ENCODE measurements at places on chromosomes 3 and 15. TPM values are rescaled to one million over a fixed set of nuclear protein-coding genes. Genes with fewer than 3 reads are reported as not detected.

DNA sequence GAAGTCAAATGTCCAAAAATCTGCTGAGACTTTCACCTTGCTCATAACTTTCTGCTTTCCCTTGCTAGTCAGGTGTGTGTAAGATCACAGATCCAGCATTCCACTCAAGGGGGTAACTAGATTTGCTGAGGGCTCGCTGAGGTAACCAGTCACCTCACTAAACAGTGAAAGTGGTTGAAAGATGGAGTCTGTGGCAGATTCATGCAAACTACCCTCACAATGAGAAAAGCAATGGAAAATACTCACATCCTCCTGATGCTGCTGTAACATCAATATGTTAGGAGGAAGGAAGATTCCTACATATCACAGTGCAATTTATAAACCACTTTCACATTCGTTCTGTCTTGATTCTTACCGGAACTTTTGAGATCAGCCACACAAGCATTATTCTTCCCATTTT lies 174.3 kb upstream of the BCL6 start:
- no peak for DNase-seq

GRCh38 chr3:57779666-57780065 lies 23.6 kb downstream of the SLMAP start:
- no peak for DNase-seq

- DNase-seq, result peak; percentile 42
Observed at GRCh38 chr3:183255348-183255730, 2.3 kb downstream of the B3GNT5 start.

DNA sequence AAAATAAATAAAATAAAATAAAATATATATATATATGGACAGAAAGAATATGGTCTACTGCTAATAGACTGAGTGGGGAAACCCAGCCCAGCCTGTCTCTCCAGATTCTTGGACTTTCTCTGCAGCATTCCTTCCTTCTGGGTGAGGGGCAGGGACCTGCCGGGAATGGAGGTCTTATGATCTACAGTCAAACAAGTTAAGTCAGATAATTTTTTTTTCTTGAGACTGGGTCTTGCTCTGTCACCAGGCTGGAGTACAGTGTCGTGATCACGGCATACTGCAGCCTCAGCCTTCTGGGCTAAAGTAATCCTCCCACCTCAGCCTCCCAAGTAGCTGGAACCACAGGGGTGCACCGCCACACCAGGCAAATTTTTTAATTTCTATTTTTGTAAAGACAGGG lies 33.5 kb upstream of the ZNF774 start:
- DNase-seq, result no peak

GRCh38 chr3:48202632-48203031 lies 14.4 kb upstream of the CDC25A start:
- no peak for DNase-seq

DNA sequence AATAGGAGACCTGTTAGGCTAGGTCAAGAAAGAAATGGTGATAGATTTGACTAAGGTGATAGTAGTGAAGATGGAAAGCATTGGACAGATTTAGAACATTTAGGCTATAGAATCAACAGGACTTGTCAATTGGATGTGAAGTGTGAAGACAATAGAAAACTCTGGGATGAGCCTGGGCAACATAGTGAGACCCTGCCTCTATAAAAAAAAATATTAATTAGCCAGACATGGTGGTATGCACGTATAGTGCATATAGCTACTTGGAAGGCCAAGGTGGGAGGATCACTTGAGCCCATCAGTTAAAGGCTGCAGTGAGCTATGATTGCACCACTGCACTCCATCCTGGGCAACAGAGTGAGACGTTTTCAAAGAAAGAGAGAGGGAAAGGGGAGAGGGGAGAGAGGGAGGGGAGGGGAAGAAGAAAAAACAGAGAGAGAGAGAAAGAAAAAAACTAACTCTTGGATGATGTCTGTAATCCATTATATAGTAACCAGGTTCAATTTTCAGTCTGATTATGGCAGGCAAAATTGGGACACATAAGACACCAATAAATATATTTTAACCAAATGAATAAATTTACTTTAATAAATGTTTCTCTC lies 9.6 kb downstream of the SENP8 start:
- DNase-seq, result no peak

The OPA1 gene
- 8.1 TPM for polyA plus RNA-seq

DNA sequence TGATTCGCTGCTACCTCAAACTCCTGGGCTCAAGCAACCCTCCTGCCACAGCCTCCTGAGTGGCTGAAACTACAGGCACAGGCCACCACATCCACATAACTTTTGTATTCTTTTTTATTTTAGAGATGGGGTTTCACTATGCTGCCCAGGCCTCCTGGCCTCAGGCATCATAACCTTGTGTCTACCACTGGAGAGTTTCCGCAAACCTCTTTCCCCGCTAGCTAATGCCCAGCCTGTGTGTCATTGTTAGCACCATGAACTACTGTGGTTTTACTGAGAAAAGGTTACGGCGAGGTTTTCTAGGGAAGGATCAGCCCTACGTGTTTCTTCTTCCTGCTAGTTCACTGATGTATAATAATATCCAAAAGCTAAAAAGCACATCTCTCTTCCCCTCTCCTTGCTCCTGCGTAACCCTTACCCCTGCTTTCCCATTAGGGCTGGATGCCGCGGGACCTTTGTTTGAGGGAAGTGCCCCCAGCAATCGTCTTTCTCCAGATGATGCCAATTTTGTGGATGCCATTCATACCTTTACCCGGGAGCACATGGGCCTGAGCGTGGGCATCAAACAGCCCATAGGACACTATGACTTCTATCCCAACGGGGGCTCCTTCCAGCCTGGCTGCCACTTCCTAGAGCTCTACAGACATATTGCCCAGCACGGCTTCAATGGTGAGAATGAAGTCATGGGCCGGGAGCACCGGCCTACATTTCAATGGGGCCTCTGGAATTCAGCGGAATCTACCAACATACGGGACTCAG lies 113.7 kb downstream of the LIPC start:
- no peak for DNase-seq

DNA sequence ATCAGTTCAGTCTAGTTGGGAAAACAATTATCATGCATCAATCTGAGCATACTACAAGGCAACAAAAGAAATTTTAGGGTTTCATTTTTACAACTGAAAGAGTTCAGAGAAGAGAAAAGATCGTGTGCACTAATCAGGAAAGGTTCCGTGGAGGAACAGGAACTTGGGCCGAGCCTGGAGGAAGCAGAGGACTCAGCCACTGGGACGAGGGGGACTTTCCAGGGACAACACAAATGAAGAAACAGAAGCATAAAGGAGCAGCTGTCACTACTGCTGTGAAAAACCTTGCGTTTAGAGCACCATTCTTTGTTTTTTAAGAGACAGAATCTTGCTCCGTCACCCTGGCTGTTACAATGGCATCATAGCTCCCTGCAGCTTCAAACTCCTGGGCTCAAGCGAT lies 60.5 kb downstream of the MYO1E start:
- no peak for DNase-seq

DNA sequence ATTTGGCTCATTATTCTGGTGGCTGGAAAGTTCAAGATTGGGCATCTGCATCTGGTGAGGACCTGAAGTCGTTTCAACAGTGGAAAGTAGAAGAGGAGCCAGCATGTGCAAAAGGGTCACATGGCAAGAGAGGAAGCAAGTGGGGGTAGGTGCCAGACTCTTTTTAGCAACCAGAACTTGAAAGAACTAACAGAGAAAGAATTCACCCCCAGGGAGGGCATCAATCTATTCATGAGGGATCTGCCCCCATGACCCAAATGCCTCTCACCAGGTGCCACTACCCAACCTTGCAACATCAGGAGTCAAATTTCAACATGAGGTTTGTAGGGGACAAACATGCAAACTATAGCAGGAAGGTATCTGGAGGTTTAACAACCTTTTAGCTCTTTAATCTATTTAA lies 10.3 kb upstream of the RYK start:
- no peak for DNase-seq

The NDN gene
- polyA plus RNA-seq, result 23.1 TPM

DNA sequence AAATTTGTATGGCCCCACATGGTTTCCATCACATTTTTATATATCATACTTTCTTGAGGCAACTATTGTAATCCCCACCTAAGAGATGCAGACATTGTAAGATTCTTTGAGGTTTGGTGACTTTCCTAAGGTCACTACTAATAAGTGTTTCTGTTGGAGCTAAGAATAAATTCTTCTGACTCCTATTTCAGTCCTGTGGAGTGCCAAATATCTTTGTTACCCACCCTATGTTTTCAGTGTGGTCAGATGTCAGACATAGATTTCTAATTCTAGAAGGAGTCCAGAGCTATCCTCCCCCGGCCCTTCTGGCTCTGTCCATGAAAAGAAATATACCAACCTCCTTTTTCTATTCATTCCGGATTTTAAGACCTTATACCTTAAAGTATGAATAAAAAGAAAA lies 46.2 kb upstream of the FILIP1L start:
- DNase-seq, result no peak

DNA sequence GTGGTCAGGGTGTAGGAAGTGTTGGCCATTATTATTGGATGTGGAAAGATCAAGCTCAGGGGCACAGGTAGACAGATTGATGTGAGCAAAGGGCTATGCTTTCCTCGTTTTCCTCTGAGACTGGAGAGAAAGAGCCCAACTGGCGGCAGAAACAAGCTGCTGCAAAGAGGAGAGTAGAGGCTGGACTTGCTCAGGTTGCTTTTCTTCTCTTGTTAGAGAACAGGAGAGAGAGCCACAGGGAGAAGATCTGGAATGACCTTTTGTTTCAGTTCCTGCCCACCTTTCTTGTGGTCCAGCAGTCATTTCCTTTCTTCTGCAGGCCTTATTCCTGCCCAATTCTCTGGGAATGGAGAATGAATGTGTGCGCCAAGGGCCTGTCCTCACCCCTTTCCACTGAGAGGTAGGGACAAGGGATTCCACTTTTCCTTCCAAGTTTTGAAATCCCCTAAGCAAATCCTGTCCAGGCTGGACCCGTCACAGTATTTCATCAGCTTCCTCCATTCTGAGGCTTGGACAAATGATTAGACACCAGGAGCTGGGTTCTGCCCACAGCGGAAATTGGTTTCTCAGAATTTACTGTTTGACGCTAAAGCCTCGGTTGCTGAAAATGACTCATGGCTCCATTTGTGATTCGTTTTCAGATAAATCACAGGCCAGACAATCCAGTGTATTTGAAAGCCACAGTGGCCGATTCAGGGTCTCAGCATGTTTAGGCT lies 16.1 kb downstream of the ZNF80 start:
- no peak for DNase-seq

DNA sequence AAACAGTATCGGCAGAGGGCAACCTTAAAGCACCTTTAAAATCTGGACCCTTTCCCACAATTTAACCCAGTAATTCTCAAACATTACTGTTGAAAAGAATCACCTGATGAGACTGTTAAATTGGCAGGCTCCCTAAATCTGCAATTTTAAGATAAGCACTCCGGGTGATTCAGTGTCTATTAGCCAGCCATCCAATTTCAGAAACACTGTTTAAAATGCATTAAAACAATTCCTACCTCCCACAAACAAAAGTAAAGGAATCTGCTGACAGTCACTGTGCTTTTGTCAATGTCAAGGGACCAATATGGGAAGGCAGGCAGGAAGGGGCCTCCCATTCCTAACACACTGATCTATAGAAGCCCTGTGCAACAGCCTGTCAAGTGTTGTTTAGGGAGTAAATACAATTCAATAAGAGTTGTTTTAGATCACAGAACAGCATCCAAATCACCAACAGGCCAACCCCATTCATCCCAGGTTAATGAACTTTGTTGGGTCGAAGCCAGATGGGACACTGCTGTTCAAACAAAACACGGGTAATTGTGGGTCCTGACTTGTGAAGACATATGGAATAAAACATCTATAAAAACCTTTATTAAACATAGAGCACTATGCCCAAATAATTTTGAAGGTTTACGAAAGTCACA lies 21.4 kb downstream of the SIAH2 start:
- no peak for DNase-seq

DNA sequence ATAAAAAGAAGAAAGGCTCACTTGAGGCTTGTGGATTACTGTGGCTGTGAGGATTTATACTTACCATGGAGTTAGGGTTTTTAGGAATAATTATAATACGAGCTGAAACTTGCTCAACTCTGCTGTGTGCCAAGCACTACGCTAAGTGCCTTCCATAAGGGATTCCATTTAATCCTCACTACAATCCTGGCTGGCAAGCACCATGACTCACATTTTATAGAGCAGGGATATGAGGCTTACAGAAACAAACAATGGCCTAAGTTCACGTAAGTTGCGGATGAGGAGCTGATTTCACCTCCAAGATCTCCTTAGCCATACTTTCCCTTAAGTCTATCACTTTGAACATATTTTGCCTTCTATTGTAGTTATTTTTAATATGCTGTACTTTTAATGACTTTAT lies 43.9 kb upstream of the ARL8B start:
- no peak for DNase-seq

GRCh38 chr15:44537735-44538240 lies 841 bp downstream of the EIF3J start:
- no peak for DNase-seq

The NAALADL2 gene
- polyA plus RNA-seq, result 0.86 TPM

The MESP2 gene
- 0.21 TPM for polyA plus RNA-seq

DNA sequence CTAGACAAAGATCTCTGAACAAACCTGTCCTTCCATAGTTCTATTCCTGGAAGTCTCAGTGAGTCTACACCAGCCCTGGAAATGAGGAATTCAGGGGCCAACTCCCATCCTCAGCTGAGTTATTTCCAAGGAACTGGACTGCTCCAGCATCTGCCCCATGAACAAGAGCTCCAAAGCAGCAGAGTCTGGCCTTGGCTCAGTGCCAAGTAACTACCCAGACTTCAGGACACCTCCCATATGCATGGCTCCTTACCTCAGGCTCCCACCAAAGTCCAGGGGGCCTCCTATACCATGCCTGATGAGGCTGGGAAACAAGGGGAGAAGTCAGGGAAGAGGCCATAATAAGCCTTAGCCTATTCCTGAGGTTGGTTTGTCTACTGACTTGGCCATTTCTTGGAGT lies 45.0 kb downstream of the FAIM start:
- DNase-seq, result no peak

The MUSTN1 gene
- polyA plus RNA-seq, result 1.1 TPM

GRCh38 chr15:78790027-78790426 lies 21.2 kb downstream of the ADAMTS7 start:
- DNase-seq, result no peak

The SERINC4 gene
- 0.05 TPM for polyA plus RNA-seq

The SERPINI2 gene
- not detected for polyA plus RNA-seq

DNA sequence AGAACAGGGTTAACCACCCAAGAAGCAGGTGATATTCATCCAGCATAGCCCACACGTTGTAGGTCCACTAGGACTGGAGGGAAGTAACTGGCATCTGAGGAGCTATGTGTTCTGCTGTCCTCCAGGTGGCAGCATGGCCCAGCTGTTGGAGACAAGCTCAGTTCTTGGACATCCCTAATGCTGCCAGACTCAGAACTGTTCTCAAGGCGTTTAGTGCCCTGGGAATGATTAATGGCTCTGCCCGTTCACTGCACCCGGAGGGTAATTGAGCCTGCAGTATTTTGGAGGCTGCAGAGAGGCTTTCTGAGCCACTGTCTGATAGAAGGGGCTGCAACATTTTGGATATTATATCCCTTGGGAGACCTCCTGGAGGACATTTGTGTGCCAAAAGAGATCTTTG lies 521.3 kb upstream of the SEMA6D start:
- DNase-seq, result peak; percentile 83

The MASP1 gene
- polyA plus RNA-seq, result 0.50 TPM

The UPK1B gene
- not detected for polyA plus RNA-seq

The LMCD1 gene
- polyA plus RNA-seq, result 7.6 TPM

All from endothelial cell of umbilical vein (primary cell).